Kasumi-1 (cell line): ENCODE measurements at places on chromosomes 16 and 17.

DNA sequence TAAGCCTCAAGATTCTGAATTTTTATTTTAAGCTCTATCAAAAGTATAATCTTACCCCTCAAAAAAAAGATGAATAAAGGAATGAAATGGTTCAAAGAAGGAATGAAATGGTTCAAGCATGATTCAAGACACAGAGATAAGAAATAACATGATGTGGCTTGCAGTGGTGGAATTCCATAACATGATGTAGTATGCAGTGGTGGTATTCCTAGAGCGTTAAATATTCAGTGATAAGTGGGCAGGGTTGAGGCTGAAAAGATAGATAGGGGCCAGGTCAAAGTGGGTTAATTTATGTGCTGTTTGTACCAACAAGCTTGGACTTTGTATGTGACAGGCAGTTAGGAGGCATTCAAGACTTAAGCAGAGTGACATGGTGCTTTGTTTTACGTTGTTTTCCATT is 29.6 kb downstream of the TNRC6A start:
- no peak for DNase-seq

GRCh38 chr16:50299508-50300105 is 33.3 kb downstream of the ADCY7 start:
- no peak for DNase-seq

DNA sequence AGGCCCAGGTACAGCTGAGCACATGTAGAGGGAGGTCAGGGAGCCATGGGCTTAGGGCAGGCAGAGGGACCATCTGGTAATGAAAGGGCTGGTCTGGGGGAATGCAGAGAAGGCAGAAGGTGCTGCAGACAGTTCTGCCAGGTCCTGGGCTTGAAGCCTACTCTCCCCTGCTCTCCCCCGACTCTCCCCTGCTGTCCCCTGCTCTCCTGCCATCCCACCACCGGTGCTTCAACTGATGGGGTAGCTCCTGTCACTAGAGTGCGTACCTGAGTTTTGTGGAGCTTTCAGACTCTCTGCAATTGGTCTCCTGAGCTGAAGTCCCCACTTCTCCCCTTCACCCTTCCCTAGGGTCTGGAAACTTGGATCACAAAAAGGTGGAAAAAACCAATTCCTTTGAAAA is 37.3 kb upstream of the PHOSPHO1 start:
- no peak for DNase-seq

DNA sequence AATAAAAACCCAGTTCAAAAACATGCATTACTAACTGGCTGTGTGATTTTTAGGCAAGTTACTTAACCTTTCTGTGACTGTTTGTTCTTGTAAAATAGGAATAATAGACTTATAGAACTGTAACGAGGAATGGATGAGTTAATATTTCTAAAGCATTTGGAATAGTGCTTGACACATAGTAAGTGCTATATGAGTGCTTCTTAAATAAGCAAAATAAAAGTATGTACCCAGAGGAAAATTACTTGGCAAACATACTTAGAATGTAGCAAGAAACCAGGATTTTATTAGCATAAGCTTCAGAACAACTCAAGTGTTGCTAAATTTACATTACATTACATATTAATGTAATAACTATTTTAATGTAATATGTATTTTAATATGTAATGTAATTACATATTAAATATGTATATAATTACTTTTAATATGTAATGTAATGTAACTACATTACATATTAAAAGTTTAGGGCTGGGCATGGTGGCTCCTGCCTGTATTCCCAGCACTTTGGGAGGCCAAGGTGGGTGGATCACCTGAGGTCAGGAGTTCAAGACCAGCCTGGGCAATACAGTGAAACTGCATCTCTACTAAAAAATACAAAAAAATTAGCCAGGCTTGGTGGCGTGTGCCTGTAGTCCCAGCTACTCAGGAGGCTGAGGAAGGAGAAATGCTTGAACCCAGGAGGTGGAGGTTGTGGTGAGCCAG is 14.2 kb downstream of the NFAT5 start:
- no peak for DNase-seq

GRCh38 chr17:29778956-29779811 is 150.8 kb downstream of the SSH2 start:
- peak; percentile 87 for DNase-seq

GRCh38 chr16:56163938-56164337 is 27.4 kb upstream of the GNAO1 start:
- DNase-seq, result no peak

DNA sequence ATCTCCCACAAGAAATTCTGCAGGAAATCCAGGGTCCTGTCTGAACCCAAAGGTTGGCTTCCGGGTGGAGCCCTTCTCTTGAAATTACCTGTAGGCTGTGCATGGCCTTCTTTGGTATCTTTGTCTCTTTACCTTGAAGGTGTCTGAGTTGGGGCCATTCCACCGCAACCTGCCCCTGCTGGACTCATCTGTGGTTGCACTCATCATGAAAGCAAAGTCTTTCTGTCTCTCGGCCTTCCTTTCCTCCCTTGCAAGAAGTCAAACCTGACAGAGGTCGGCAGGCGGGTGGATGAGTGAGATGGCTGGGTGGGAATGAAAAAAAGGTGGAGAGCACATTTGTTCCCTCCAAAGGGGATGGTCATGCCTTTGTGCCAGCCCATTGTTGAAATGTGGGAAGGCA is 25.1 kb downstream of the SALL1 start:
- DNase-seq, result no peak

- DNase-seq, result no peak
These were observed 791 bp downstream of the MCRIP2 start for GRCh38 chr16:642189-643049.

- DNase-seq, result peak; percentile 22
These were observed 18.6 kb downstream of the CREBBP start for GRCh38 chr16:3861808-3862451.

DNA sequence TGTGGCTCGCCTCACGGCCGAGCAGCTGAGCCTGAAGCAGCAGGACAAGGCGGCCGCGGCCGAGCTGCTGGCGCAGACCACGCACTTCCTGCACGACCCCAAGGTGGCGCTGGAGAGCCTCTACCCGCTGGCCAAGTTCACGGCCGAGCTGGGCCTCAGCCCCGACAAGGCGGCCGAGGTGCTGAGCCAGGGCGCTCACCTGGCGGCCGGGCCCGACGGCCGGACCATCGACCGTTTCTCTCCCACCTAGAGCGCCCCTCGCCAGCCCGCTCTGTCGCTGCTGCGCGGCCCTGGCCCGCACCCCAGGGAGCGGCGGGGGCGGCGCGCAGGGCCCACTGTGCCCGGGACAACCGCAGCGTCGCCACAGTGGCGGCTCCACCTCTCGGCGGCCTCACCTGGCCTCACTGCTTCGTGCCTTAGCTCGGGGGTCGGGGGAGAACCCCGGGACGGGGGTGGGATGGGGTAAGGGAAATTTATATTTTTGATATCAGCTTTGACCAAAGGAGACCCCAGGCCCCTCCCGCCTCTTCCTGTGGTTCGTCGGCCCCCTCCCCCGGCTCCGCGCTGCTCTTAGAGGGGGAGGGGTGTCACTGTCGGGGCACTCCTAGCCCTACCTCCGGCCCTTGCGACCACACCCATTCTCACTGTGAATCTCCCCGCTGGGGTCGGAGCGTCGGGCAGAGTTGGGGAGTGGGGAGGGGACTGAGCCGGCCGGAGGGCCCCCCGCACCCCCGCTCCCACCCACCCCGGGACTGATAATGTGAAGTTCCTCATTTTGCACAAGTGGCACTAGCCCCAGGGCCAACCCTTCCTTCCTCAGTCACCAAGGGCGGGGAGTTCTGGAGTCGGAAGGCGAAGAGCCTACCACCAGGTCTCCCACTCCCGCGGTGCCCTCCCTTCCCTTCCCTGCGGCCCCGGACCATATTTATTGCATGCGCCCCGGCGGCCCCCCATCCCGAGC is 4.0 kb downstream of the HIC1 start:
- peak; percentile 77 for DNase-seq

GRCh38 chr17:57645950-57646665 is 99.0 kb downstream of the CCDC182 start:
- DNase-seq, result no peak

DNA sequence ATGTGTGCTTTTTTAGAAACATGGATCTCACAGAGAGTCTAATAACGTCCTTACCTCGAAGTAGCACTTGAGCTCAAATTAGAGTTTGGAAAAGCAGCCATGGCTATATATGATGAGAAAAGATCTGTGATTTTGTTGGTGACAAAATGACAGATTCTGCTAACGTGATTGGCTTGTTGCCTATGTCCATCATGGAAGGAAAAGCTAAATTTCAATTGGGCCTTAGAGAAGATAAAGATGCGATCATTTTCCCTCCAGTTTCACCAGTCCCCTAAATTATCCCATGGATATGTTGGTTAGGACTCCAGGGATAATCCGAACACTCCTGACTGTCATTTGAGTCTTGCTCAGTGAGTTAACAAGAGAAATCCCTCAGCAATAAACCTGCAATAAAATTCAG is 175.8 kb downstream of the C16orf95 start:
- DNase-seq, result no peak

DNA sequence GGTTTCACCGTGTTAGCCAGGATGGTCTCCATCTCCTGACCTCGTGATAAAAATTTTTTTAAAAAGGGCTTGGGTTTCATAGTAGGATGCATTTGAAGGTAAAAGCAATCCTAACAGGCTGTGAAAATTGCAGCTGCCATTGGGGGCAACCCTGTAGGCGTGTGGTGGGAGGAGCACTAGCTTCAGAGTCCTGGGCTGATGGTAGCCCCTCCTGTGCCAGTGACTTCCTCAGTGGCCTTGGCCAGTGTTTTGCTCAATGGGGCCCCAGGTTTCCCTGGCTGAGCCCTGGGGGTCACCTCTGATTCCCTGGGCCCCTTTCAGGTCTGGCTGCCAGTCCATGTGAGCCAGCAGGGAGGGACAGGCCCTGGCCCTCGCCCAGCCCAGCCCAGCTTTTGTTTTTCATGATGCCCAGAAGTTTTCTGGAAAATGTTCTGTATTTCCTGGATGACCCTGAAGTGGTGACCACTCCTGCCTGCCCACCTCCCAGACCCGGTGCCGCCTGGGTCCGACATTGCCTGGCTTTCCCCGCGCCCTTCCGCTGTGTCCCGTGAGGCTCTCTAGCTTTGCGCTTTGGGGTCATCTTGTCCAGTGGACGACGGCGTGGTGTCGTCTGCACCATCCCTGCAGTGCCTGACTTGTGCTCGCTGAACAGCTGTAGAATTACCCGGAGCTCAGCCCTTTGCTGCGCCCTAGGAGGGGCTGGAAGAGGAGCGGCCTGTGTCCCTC is 9.4 kb downstream of the MGRN1 start:
- DNase-seq, result no peak

- DNase-seq, result peak; percentile 66
These were observed 23.0 kb downstream of the METTL22 start for GRCh38 chr16:8644211-8645140.

GRCh38 chr17:28819582-28819981 is 23.0 kb downstream of the FAM222B start:
- no peak for DNase-seq

DNA sequence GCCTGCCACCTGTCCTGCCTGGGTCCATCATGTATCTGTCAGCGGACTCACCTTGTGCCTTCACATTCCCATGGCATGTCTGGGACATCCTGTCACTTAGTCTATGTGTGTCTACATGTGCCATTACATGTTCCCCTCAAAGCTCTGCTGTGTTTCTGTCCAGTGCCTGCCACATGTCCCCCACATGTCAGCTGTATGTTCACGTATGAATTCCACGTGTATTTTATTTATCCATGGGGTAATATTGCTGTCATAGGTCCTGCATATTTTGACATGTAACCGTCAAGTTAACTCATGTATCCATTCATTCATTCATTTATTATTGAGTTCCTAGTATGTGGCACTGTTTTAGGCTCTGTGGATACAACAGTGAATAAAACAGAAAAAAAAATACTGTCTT is 20.8 kb downstream of the TMEM92 start:
- DNase-seq, result no peak

- DNase-seq, result no peak
These were observed 74.2 kb downstream of the VPS53 start for GRCh38 chr17:640436-640835.

GRCh38 chr17:64458756-64459155 is 9.8 kb downstream of the MILR1 start:
- no peak for DNase-seq

DNA sequence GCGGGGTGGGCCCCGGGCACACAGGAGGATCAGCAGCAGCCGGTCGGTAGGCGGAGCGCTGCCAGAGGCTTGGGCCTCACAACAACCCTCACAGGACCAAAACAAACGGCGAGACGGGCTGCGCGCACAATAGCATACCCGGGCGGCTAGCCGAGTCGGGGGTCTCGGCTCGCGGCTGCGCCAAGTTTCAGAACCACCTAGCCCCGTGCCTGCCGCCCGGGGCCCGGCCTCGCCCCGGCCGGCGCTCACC is 732 bp downstream of the ULK2 start:
- DNase-seq, result no peak

GRCh38 chr16:67001726-67002125 is 13.3 kb downstream of the CES4A start:
- no peak for DNase-seq

- no peak for DNase-seq
These were observed 28.2 kb downstream of the BCO1 start for GRCh38 chr16:81266680-81267095.
